Left renal pelvis (tissue), 4 donors: ENCODE measurements at places on chromosomes 6 and 20.

GRCh38 chr6:71194724-71195123 lies 93.9 kb upstream of the OGFRL1 start:
- no peak for DNase-seq

- no peak for DNase-seq
These were observed 67.4 kb downstream of the AIG1 start for GRCh38 chr6:143127941-143128680.

- no peak for DNase-seq
These were observed 23.8 kb upstream of the LAMP5 start for GRCh38 chr20:9490631-9491030.

GRCh38 chr6:29487660-29488059 lies at the start of gene MAS1L:
Gene MAS1L, minus strand, starts transcription at chr6:29487956. Its CDS starts 54 bp downstream, at chr6:29487902.
- no peak for DNase-seq

DNA sequence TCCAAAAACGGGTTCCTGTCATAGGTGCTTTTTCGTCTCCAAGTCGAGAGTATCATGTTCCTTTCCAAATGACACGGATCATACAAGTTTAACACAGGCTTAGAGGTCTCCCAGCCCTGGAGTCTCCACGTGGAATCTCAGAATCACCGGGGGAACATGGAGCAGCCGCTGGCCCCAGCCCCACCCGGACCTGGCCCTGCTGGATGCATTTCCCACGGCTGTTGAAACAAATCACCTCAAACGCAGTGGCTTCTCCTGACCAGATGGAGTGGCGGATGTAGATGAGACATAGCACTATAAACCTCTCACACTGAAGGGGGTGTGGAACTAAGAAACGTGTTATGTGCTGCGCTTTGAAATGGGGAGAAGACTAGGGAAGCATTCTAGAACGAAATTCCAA lies 70.0 kb upstream of the FRMD1 start:
- DNase-seq = no peak

- DNase-seq = no peak
These were observed 1.1 kb upstream of the AFDN start for GRCh38 chr6:167825332-167826229.

DNA sequence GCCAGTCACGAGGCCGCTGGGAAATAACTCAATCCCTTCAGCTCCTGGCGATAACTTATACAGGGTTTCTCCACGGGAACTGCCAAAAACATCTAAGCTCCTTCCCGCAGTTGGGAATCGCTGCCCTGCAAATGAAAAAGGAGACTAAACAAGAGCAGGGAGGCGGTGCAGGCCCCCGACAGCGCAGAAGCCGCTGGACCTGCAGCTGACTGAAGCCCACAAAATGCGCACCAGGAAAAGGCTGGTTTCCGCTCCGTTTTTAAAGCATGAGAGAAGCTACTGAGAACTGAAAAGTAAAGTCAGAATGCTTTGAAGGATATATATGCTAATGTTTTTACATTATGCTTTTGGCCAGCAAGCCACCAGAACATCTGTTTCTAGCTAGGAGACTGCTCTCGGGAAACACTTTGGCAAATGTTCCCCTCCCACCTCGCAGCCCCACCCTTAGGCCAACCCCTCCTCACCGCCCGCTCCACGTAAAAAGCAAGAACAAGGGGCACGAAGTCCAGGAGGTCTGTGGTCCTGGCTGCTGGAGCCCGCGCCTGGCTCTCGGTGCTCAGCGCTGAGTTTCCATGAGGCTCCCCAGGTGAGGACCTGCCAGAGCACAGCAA lies 90.5 kb downstream of the SOD2 start:
- DNase-seq = no peak

DNA sequence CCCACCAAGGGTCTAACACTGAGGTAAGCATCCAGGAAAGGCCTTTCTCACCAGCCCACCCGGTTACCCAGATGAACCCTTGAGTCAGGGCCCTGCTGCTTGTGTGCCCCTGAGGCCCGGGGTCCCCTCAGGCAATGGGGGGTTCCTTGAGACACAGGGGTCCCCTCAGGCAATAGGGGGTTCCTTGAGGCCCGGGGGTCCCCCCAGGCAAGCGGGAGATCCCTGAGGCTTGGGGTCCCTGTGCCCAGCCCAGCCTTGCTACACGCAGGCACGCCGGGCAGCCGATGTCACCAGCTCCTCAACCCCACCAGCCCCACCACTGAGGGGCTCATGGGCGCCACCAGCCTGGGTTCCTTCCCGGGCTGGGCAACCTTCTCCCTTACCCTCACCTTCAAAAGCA lies 247.2 kb downstream of the TTLL2 start:
- no peak for DNase-seq
